HAP-1 (cell line): ENCODE measurements at places on chromosomes 16 and 17.
A peak's percentile ranks its signal among the peaks of the same experiment; 100 is the strongest.

DNA sequence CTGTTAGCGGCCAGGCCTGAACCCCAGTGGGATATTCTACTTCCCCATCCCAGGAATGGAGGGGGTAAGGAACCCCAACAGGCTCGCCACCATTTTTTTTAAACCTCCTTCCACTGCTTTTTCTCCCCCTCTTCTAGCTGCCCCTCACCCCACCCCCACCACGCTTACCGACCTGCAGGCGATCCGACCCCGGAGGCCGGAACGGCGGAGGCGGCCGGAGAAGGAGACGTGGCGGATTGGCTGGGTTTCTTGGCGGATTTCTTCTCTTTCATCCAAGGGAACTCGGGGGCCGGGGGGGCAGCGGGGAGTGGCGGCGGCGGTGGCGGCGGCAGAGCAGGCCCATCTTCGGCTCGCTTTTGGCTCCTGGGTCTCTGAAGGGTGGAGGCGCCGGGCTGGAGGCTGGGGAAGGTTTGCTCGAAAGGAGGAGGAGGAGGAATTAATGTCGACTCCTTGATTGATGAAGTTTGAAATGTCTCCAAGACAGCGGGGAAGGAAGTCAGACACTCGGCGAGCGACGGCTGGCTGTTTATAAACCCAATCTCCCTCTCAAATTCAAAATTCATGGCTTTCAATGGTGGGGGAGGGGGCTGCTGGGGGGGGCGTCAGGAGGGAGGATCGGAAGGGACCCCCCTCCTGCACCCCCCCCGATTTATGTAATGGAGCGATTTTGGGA lies 424 bp downstream of the HOXB2 start:
- peak; percentile 66 for DNase-seq

DNA sequence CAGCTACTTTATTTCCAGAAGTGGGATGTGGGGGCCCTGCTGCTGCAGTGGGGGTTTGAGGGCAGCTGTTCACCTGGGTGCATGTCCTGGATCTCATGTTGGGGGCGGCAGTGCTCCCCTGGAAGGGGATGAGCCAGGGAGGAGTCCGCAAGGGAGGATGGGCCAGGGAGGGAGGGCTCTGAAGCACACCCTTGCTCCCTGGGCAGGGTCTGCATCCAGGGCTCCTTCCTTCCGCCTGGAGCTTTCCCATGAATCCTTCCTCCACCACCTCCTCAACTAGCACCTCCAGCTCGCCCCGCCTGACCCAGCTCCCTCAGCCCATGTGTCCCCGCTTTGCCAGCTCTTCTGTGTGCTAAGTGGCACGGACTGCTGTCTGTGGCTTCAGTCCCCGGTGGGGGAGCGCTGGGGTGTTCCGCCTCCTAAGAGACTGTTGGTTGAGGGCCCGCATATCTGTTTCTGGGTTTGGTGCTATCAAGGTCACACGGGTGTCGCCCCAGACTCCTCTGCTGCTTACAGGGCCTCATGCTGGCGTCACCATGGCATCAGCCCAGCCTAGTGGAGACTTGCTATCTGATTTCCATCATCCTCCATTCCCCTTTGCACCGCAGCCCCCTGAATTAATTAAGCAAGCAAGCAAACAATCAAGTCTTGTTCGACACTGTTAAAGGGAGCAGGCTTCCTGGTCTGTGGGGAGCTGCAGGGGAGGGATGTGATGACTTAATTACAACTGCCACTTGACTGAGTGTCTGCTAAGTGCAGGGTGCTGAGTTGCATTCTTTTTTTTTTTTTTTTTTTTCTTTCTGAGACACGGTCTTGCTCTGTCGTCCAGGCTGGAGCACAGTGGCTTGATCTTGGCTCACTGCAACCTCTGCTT lies 71.8 kb downstream of the PRKCA start:
- DNase-seq: no peak

DNA sequence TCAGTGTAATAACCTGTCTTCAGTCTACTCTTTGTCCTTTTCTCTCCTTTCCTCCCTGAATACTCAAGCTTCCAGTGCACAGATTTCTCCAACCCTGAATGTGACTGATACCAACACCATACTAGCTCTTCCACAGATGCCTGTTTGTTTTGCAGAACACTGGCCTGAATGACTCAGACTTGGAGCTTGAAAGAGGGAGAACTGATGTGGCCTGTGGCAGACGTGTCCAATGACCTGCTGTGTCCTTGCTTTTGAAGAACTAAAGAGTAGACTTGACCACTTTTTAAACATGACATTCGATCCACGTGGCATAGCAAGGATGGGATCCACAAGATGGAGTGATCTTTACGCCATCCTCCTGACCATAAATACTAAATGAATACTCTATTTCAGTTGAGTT lies 361.0 kb downstream of the WWOX start:
- no peak for DNase-seq

- no peak for DNase-seq
Measured at GRCh38 chr16:31507617-31507928, 618 bp downstream of the RUSF1 start.

DNA sequence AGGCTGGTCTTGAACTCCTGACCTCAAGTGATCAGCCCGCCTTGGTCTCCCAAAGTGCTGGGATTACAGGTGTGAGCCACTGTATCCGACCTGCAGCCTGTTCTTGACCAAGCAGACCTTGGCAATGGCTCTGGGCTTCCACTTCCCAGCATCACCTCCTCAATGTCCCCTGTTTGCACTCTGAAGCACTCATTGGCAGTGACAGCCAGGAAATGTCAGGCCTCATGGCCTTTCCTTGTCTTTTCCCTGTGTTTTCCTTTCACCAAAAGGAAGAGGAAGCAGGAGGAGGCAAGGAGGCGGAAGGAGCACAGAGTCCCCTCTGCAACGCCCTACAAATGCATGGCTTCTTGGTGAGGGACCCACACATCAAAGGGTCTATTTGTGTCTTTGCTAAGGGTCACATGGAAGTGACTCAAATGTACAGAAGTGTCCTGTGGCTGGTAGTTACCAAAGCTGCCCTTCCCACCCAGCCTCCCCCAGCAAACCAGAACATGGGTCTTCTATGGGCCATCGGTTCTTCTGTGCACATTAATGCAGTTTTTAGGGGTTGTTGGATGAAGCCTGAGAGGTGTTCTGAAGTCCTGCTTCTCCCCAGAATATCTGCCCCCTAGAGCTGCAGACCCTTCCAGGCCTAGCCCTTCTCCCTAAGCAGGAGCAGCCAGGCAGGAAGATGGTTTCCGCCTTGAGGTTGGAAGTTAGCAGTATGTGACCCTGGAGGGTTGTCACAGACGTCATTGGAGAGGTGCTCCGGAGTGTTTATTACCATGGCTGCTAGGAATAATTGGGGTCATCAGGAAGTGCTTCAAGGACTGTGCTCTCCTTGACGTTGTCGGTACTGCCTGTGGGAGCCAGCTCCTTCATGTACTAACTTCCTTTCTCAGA lies 60.8 kb downstream of the WIPI1 start:
- DNase-seq: no peak

DNA sequence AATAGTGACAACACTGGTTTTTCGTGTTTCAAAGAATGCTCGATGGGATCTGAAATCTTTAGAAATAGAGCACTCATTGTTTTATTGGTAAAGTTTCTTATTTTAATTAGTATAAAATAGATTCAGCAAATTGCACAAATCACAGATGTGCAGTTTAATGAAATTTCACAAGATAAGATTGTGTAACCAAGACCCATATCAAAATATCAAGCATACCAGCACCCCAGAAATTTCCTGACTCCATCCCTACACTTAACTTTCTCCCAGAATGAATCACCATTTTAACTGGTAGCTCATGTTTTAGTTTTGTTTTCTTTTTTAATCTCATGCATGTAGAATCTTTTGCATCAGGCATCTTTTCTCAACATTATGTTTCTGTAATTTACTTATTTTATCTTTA lies 185.9 kb downstream of the KCNJ2 start:
- DNase-seq: no peak

DNA sequence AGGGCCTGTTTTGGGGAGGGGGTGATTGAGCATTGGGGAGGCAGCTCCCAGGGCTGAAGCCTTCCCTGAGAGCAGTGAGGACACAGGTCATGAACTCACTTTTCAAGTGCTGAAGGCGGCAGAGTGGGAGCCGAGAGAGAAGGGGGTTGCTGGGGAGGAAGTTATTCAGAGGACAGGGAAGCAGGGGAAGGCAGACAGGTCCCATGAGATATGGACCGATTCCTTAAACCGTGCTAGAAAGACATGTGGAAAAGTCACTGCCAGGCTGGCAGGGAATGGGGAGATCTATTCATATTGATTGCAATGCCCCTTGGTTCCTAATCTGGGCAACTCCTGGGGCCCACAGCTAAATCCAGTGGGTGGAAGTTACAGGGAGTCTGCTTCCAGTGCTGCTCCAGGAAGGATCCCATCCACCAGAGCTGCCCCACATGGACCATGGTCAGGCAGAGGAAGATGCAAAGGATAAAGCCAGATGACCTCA lies 1.1 kb downstream of the CCL4 start:
- no peak for DNase-seq

GRCh38 chr17:48492401-48493298 lies 38.2 kb downstream of the HOXB1 start:
- peak; percentile 76 for DNase-seq

DNA sequence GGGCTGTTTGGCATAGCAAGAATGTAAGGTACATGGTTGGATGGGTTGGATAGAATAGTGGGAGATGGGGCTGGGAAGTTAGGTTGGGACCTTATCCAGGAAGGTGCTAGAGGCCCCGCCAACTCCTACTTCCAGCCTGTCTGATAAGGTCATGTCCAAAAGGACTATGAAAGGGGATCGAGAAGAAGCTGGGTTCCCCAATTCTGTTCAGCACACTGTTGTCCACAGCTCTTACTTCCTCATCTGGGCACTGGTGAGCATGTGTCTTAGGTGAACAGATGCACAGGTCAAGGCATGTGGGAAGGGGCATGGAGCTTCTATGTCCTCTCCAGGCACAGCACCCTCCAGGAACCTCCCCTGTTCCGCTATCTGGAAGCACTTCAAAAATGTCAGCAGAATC lies 5.6 kb upstream of the ULK2 start:
- no peak for DNase-seq

DNA sequence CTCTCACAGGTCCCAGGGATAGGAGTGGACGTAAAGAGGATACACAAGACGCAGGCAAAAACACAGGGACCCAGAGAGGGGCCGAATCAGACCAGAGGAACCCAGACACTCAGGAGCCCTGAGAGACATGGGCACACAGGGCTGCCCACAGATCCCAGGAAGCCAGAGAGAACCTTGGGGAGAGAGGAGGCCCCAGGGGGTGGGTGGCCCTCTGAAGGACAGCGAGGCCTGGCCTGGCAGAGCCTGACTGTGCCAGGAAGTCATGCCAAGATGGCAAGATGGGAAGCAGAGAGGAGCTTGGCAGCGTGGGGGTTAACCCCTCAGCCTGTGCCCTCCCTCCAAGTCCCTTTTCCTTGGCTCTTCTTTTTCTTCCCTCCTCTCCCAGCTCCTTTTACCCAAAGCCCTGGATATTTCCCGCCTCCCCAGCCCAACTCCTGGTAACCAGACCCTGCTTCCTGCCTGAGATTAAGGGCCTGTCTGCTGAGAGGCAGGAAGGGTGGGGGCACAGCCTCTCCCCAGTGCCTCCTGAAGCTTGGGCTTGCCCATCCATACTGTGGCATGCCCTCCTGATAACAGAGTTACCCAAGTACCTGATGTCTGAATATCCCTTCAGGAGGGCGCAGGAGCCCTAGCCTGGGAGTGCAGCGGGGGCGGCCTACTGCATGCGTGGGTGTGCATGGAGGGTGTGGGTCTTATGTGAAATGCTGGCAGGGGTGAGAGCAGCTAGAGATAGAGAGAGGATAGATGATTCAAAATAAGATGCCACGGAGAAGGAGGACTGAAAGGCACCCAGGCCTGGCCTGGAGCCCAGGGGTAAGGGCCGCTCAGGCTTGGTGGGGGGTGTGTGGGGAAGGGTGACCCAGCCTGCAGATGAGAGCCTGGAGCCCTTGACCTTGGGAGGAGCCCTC lies 6.0 kb upstream of the TBX21 start:
- DNase-seq: no peak

DNA sequence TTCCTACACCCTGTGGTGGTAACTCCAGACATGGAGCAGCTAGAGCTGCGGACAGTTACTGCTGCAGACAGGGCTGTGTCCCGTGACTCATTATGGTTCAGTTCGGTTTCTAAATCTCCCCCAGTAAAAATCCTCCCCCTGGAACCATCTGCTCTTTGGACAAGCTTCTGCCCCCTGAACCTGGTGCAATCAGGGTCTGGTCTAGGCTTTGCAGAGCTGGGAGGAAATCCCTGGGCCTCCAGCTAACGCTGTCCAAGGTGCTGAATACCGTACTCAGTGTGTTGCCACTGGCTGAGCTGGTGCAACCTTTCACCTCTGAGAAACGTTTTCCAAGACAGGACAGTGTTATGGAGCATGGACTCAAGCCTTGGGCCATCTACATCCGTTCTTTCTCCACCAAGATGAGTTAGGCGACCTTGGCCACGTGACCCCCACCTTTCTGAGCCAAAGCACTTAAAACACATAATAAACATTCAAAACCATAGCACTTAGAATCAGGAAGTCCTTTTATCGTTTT lies 142.0 kb downstream of the CPPED1 start:
- peak; percentile 12 for DNase-seq

GRCh38 chr16:53755026-53755910 lies 51.3 kb downstream of the FTO start:
- peak; percentile 76 for DNase-seq

- no peak for DNase-seq
Measured at GRCh38 chr17:77420095-77420803, 279.5 kb downstream of the SEC14L1 start.

DNA sequence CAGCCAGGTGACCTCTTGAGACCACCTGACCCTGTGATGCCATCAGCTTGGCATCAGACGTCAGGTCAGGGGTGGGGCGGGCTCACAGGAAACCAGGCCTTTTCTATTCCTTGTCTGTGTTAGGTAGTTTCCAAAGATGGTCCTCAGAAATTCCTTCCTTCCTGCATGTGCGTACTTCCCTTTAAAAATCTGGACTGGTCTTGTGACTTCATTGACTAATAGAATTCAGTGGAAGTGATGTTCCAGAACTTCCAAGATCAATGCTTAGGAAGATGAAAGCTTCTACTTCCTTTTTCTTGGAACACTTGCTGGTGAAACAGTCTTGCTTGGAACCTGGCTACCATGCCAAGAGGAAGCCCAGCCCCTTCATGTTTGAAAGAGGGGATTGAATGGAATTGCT lies 10.0 kb upstream of the N4BP1 start:
- DNase-seq: no peak

- DNase-seq: no peak
Measured at GRCh38 chr17:15884731-15885130, 60.2 kb upstream of the ADORA2B start.

DNA sequence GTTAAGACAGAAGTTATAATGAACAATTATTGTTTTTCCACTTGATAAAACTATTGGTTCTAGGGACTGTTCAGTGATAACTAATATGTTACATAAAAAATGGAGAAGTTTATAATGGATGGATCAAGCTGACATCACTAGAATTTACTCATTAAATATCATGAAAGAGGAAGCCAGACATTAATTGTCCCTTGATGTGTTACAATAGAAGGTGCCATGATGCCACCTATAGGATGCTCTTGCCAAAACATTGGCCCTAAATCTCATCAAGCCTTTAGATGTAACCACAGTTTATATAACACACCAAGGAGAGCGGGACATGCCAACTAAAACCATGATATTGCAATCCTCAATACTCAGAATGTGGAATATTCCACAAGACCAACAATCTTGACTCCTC lies 147.9 kb upstream of the MON1B start:
- DNase-seq: no peak

- DNase-seq: peak; percentile 65
Measured at GRCh38 chr17:67995570-67996263, 552 bp downstream of the C17orf58 start.

GRCh38 chr17:70492368-70492767 lies 323.0 kb downstream of the KCNJ2 start:
- no peak for DNase-seq
